ENCODE measurements at places on chromosomes 2 and 18.

DNA sequence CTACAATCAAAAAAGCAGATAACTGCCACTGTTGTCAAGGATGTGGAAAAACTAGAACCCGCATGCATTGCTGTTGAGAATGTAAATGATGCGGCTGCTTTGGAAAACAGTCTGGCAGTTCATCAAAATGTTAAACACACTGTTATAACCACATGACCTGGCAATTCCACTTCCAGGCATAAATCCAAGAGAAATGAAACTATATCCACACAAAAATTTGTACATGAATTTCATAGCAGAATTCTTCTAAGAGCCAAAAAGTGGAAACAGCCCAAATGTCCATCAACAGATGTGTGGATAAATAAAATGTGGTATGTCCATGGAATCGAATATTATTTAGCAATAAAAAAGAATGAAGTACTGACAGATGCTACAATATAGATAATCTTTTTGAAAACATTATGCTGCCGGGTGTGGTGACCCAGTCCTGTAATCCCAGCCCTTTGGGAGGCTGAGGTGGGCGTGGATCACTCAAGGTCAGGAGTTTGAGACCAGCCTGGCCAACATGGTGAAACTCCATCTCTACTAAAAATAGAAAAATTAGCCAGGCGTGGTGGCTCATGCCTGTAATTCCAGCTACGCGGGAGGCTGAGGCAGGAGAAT lies 32.0 kb downstream of the ERCC3 start:
- DNase-seq: no peak

GRCh38 chr2:20146401-20146800 lies 78.5 kb downstream of the SDC1 start:
- no peak for DNase-seq

DNA sequence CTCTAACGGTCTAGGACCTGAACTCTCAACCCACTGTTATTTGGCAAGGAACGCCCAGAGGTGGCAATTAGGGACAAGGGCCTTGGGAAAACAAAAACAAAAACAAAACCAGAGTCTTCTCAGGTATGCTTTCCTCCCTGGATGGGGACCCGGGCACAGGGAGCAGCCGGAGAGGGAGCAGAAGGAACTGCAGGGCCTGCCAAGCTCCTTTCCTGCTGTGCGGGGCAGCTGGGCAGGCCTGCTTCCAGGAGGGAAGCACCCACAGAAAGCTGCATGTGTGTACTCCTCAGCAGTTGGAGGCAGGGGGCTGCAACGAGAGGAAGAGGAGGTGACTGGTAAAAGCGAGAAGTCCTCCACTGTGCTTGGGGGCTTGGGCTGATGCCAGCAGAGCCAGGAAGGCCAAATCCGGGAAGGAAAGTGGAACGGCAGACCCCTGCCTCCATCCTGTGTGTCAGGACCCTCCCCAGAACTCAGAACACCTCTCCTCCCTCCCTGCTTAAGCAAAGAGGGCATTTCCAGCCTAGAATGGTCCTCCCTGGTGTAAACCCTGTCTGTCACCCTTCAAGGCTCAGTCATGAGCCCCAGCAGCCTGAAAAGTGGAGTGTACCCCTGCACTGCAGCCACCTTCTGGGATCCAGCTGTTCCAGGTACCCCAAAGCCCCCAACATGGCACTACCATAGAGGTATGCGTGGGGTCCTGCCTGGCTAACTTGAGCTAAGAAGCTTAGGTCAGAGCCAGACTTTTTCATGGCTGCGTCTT lies 56.3 kb downstream of the DNMT3A start:
- DNase-seq: no peak

DNA sequence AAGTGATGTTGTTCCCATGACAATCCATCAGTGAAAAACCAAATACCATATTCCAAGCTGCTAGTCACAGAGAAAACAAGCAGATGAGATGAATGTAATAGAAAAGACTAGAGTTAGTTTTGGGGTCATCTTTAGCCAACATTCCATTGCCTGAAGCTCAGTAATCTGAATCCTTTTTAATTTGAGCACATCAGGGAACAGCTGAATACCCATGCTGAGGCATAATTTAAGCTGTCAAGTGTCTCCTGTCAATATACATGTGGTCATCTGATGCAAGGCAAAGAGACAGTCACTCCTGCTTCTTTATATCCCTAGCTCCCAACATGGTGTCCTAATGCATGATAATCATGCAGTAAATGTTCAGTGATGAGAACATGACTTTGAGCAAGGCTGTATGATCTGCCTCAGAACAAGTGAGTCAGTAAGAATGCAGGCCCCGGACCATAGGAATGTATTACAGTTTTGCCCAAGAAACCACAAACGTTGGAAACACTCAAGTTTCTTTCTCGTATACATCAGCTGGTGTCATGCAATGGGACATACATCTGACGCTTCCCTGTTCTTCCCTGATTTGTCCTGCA lies 48.0 kb downstream of the CDK15 start:
- no peak for DNase-seq

DNA sequence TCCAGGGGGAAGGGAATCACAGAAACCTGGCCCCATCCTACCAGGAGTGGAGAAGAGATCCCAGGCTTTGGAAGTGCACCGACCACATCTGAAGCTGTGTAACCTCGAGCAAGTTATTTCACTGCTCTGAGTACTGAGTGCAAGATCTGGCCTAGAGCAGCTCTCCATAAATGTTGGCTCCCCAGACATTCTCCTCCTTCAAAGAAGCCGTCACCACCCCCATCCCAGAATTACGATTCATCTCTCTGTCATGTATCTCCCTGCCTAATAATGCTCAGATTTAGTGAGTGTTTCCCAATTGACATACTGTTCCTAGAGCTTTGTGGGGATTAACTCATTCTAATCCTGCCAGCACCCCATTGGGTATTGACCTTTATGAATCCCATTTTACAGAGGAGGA lies 51.7 kb downstream of the TNS1 start:
- DNase-seq: no peak

DNA sequence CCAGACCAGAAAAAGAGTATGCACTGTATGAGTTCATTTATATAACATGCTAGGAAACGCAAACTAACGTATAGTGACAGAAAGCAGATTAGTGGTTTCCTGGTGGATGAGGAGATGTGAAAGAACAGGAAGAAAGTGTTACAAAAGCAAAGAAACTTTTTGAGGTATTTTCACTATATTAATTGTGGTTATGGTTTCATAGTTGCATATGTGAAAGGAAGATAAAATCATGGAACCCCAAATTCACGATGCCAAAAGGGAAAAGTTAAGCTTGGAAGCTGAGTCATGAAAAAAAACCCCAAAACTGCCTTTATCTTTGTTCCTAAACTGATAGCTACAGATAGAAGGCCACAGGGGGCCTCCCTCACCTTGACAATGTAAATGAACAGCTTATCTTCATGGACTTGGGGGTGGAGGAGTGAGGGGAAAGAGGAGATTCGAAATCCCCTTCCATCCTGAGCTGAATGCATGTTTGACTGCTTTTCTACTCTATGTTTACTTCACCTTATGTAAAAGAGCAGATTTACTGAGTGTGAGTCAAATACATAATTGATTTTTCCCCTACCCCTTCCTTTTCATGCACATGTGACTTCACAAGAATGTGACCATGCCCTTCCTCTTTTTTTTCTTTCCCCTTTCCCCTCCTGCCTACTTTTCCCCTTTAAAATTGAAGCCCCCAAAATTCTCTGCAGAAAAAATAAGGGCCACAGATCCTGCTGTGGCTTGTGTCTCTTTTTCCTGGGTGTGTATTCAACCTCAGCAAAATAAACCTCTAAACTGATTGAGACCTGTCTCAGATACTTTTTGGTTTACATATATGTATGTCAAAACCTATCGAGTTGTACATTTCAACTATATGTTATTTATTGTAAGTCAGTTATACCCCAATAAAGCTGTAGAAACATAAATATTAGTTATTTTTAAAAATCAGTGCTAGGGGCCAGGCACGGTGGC lies 100.1 kb upstream of the TLK1 start:
- DNase-seq: peak; percentile 68

Measured in H7 (cell line).